ENCODE measurements at places on chromosomes 5 and 9.

GRCh38 chr5:100418231-100418630 lies 116.9 kb upstream of the FAM174A start:
- DNase-seq, result no peak

- DNase-seq, result no peak
Measured at GRCh38 chr9:110464321-110464720, 115.2 kb downstream of the SVEP1 start.

DNA sequence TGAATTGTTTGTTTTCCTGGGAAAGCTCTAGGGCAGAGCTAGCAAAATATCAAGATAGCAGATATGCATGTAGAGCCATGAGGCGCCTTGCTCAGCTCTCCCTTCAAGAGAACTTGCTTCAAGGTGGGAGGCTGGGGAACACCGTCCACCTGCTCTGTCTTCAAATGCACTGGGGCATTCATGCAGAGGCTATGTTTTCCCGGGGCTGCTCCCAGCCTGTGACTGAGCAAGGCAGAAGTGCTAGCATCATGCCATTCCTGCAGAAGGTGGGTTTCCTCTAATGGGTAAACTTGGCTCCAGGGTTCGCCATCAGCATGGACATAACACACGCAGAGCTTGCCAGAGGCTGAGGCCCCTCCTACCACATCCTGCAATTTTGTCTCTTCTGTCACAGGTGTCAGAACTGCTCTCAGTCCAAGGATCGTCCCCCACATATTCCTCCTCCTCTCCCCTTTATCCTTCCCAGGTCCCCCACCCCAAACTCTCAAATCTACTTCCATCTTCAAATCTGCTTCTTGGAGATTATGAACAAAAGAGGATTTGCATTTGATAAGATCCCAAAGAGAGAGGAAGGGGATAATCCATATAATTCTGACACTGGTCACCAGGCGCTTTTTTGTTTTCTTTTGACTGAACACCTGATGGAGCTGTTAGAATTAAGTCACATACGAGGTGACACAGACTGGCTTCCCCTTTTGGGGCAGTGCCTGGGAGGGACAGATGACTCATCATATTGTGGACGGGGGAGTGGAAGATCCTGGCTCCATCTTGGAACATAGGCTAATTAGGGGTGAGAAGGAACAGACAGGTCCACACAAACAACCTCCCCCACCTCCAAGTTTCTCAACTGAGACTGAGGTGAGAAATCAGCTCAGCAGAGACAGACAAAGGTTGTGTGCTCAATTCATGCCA lies 85.0 kb upstream of the TAF11L2 start:
- no peak for DNase-seq

DNA sequence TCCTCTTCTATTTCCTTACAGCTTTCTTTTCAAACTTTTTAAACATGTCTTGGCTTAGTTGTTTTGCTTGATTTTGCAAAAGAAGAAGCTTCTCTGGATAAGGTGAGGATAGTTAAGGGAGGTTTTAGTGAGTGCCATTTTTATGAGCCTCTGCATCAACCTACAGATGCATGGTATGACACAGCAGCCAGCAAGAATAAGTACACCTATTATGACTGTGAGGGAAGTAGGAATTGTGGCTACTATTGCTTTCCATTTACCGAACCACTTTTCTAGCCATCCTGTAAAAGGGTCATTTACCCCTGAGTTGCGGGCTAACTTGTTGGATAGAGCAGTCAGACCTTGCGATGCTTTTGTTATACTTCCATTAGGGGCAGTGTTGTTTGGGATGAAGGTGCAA lies 7.0 kb upstream of the TUT7 start:
- DNase-seq, result no peak

GRCh38 chr5:153632748-153633290 lies 142.3 kb downstream of the GRIA1 start:
- DNase-seq, result no peak
